ENCODE measurements at places on chromosomes 1 and 21.

- DNase-seq = peak; percentile 19
These were observed 28.6 kb downstream of the PLPPR4 start for GRCh38 chr1:99292886-99293285.

DNA sequence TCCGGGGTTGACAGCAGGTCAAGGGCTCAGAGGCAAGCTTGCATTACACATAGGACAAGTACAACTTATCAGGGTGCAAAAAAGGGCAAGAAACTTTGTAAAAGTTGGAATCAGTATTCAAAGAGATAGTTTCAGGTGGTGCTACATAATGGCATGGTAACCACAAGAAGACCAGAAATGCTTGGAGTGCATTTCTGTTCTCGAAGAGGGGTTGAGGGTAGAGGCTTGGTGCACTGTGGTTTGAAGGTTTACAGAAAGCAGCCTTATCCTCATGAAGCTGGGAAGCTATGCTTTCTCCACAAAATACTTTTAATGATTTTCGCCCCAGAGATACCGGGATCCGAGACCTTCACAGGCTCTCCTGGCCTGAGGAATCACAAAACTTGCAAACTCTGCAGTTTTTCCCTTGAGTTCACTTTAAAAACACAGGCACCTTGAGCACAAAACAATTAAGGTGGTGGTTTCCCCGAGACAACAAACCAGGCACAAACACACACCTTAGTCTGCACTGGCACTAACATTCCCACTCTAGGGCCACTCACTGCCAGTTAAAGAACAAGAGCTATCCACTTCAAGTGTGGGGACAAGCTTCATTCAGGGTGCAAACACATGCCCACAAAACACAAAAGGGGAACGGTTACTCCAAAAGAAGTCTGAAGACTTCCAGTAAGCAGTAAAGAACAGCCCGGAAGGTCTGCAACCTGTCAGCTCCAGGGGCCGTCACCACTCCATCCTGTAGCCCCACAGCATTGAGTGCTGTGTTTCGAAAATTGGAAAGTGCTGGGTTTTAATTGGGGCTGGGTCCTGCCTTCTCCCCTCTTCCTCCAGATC is 29.8 kb upstream of the NFIA start:
- DNase-seq = no peak

- no peak for DNase-seq
These were observed 828 bp upstream of the RGS8 start for GRCh38 chr1:182685215-182685614.

DNA sequence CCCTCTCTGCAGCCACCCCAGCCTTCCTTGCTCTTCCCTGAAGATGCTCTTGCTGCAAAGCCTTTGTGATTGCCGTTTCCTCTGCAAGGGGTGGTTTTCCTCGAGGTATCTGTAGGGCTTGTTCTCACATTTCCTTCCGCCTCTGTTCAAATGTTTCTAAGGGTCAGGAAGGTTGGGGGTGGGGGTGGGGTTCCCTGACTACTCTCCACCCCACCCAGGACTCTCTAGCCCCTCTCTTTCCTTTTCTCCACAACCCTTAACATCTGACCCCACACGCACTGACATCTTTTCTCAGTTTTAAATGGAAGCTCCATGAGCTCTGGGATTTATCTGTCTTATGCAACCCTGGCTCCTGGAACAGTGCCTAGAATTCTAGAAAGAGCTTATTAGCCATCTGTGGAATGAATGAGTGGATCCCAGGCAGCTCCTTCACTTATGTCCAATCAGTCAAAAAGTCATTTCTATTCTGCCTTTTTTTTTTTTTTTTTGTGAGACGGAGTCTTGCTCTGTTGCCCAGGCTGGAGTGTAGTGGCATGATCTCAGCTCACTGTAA is 27.3 kb upstream of the ZNF362 start:
- DNase-seq = peak; percentile 66
